Ovary (tissue), 10 donors: ENCODE measurements at places on chromosomes 13 and 19. TPM values are rescaled to one million over a fixed set of nuclear protein-coding genes. Genes with fewer than 3 reads are reported as not detected.

The SIAH3 gene
- not detected for total RNA-seq

The ZNF549 gene
- total RNA-seq: 11.7 TPM

The GNG7 gene
- total RNA-seq: 7.8 TPM

The SPATA13 gene
- 28.0 TPM for total RNA-seq

The LCP1 gene
- total RNA-seq: 7.0 TPM

The LRRC4B gene
- total RNA-seq: 5.9 TPM

The RFPL4A gene
- not detected for total RNA-seq

The URAD gene
- total RNA-seq: not detected

The CEACAM3 gene
- total RNA-seq: not detected
